Sigmoid colon (tissue), 7 donors: ENCODE measurements at places on chromosomes 1 and 21. TPM values are rescaled to one million over a fixed set of nuclear protein-coding genes. Genes with fewer than 3 reads are reported as not detected.

The BLZF1 gene
- 13.2 TPM for polyA plus RNA-seq

- H3K4me1 ChIP-seq: no peaks in the 10 kb centered on the region
- H3K27me3 ChIP-seq: no peaks in the 10 kb centered on the region
Measured at GRCh38 chr1:76191561-76191960, 117.0 kb downstream of the ST6GALNAC3 start.

GRCh38 chr1:181133969-181134418, 45.5 kb downstream of the IER5 start:
- H3K27me3 ChIP-seq: no peaks in the 10 kb centered on the region
- H3K36me3 ChIP-seq: no peaks in the 10 kb centered on the region
- peaks cover 17% of the 10 kb centered on the region for H3K4me1 ChIP-seq

- no peaks in the 10 kb centered on the region for H3K27me3 ChIP-seq
- H3K27ac ChIP-seq: no peak overlapping the region
- DNase-seq: no peak
- no peak overlapping the region for H3K4me3 ChIP-seq
Measured at GRCh38 chr1:201691716-201692554, 137.0 kb upstream of the IPO9 start.

The KRTAP19-3 gene
- polyA plus RNA-seq: not detected

DNA sequence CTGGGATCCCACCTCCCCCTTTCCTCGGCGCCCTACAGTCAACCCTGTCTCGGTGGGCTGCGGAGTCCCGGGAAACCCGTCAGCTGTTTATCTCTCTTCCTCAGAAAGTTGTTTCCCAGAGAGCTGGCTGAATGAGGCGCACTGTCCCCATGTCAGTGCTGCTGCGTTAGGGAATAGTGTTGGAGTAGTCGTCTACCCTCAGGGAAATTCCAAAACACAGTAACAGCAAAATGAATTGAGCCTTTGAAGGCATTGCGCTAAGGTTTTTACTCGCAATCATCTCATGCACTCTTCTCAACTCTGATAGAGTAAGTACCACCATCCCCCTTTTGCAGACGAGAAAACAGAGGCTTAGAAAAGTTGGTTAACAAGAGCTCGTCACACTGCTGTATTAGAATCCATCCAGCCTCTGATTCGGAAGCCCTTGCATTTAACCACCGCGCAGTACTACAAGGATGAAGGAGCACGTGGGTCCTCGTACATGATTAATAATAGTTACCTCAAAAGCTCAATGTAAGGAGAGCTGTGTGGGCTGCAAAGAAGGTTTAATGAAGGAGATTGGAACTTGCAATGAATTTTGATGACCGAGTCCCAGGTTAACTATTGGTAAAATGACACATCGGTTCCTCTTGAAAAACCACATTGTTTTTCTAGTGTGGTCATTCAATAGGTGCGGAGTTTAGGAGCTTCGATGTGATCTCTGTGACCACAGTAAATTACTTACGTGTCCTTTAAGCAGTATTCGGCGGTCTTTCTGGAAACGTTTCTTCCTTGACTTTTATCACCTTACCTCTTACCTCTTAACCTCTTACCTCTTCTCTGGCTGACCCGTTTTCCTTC, 788 bp upstream of the EDEM3 start:
- no peak for DNase-seq
- H3K36me3 ChIP-seq: no peaks in the 10 kb centered on the region
- no peaks in the 10 kb centered on the region for H3K27me3 ChIP-seq
- no peaks in the 10 kb centered on the region for H3K4me1 ChIP-seq
- peak overlapping the region; percentile 98 for H3K27ac ChIP-seq
- peak overlapping the region; percentile 96 for H3K4me3 ChIP-seq

DNA sequence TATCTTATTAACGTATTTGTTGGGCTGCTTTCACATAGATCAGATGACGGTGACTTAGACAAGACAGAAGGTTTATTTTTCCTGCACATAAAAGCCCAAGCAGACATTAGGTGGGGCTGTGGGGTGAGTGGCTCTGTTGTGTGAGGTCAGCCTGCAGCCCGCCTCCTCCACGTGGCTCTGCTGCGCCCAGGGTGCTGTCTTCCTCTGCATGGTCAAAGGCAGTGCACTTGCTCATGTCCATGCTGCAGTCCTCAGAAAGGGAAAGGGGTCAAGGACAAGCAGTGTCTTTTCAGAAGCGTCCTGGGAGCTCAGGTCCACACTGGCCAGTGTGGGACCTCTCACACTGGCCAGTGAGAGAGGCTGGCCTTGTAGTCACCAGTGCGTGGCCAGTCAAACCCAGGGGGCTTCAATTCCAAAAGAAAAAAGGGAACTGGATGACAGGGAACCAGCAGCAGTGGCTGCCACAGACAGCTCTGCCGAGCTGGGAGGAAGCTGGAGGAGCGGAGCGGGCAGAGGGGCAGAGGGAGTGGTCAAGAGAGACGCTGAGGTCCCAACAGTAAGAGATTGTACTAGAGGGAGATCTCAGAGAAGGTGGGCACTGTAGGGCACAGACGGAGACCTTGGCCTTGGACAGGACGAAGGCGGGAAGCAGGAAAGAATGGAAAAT, 35.9 kb upstream of the SLC45A1 start:
- H3K27me3 ChIP-seq: no peaks in the 10 kb centered on the region
- peak; percentile 62 for DNase-seq
- no peaks in the 10 kb centered on the region for H3K36me3 ChIP-seq
- no peaks in the 10 kb centered on the region for H3K4me1 ChIP-seq
- H3K4me3 ChIP-seq: no peak overlapping the region
- H3K27ac ChIP-seq: no peak overlapping the region

DNA sequence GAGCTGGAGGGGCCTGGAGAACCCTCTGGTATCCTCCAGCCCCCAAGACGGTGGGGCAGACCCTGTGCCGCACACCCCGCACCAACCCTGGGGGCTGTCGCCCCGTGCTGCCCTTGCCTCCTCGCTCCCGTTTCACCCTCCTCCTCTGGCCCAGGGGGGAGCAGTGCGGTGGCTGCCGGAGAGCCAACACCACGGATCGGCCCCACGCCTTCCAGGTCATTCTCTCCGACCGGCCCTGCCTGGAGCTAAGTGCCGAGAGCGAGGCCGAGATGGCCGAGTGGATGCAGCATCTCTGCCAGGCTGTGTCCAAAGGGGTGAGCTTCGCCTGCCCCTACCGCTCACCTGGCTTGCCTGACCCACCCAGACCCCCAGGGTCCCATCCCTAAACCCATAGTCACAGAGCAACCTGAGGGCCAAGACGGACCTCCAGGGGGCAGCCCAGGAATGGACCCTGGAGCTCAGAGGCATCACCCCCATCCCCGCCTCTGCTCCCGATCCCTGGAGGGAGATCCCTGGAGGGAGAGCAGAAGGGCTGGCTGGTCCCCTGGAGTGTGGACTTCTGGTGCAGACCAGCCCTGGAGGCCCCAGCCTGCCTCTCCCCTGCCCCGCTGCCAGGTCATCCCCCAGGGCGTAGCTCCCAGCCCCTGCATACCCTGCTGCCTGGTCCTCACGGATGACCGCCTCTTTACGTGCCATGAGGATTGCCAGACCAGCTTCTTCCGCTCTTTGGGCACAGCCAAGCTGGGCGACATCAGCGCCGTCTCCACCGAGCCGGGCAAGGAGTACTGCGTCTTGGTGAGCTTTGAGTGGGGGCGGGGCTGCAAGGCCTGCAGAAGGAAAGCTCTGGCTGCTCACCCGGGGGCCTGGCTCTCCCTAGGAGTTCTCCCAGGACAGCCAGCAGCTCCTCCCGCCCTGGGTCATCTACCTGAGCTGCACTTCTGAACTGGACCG, 4.0 kb upstream of the SLC25A34 start:
- H3K4me3 ChIP-seq: no peak overlapping the region
- no peaks in the 10 kb centered on the region for H3K4me1 ChIP-seq
- no peak overlapping the region for H3K27ac ChIP-seq
- H3K36me3 ChIP-seq: peaks cover 57% of the 10 kb centered on the region
- no peaks in the 10 kb centered on the region for H3K27me3 ChIP-seq

The PPIH gene
- 39.6 TPM for polyA plus RNA-seq

- no peak for DNase-seq
- H3K27ac ChIP-seq: no peak overlapping the region
- no peaks in the 10 kb centered on the region for H3K27me3 ChIP-seq
- no peak overlapping the region for H3K4me3 ChIP-seq
- no peaks in the 10 kb centered on the region for H3K36me3 ChIP-seq
Measured at GRCh38 chr1:31390071-31390470, 17.2 kb upstream of the FABP3 start.
